DMS79 (cell line): ENCODE measurements at places on chromosomes 1 and 21.

GRCh38 chr1:238592621-238593020 is 701.9 kb upstream of the ZP4 start:
- DNase-seq: no peak

DNA sequence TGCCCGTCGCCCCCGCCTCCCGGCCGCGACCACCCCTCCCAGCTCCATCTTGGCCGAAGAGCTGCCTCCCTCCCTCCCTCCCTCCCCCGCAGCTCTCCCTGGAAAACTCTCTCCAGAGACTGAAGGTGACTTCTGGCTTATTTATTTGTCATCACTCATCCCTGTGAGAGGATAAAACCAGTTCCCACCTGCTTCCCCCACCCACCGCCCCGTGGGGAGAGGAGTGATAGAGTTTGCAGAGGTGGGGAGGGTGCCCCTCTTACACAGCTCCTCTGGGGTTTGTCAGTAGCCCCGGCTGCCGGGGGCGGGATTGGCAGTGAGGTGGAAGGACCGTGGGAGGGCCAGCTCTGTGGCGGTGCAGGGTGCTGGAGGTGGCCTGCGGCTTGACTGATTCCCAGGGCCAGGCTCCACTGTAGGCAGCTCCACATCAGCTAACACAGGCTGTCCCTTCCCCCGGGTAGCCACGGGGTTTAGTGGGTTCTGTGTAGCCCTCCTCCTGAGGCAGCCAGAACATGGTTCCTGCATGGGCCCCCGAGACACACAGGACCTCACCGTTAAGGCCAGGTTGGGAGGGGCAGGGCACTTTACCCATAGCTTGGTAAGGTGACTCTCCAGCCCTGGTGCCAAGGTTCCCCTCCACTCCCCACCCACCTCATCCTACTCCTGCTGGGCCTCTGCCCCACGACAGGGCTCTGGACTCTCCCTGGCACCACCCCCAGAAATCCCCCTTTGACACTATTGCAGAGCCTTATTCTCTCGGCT is 62.2 kb downstream of the ELK4 start:
- DNase-seq: no peak

- no peak for DNase-seq
Measured at GRCh38 chr1:119101563-119101962, 38.9 kb downstream of the WARS2 start.

DNA sequence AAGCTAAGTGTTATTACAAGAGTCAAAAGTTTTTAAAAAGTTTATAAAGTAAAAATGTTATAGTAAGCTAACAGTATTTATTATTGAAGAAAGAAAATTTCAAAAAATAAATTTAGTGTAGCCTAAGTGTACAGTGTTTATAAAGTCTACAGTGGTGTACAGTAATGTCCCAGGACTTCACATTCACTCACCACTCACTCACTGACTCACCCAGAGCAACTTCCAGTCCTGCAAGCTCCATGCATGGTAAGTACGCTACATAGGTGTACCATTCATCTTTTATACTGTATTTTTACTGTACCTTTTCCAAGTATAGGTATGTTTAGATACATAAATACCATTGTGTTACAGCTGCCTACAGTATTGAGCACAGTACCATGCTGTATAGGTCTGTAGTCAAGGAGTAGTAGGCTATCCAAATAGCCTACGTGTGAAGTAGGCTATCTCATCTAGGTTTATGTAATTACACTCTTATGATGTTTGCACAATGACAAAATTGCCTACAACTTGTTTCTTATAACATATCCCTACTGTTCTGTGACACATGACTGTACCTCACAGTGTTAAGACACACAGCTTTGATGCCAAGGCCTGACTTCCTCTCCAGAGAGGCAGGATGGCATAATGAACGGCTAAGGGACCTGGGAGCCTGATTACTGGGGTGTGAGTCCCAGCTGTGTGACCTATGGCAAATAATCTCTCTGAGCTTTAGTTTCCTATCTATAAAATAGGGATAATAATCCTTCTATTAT is 12.7 kb downstream of the DHCR24 start:
- no peak for DNase-seq
